ENCODE measurements at places on chromosomes 2 and 18.

DNA sequence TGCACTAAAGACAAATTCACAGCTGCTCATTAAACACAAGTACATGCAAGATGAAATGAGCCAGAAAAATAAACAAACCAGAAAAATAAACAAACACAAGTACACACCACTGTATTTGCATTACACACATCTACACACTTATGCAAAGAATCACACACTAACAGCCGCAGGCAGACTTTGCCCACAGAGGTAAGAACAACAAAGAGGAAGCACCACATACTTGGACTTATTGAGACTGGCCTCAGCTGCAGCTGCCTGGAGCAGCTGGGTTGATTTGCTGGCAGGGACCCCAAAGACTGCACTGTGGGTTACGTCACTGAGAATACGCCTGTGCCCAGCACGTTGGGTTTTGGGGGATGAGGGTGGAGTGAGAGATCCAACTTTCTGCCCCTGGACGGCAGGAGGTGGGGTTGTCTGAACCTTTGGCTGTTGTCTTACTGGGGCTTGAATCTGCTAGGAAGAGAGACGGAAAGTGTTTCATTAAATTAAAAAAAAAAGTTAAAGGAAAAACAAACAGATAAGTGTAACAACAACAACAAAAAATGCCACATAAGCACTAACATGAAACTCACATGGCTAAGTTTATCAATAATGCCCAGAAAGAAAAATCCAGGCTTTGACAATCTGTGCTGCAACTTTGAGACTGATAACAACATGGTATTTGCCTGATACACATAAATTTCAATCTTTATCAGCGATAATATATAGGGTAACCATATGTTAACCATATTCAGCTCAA is 71.9 kb upstream of the NFU1 start:
- no peak for DNase-seq

GRCh38 chr2:6919901-6920742 is 2.9 kb downstream of the RNF144A start:
- no peak for DNase-seq

GRCh38 chr2:249538-250042 is 14.2 kb downstream of the SH3YL1 start:
- DNase-seq = no peak

- DNase-seq = no peak
Observed at GRCh38 chr2:239441261-239442078, 40.6 kb upstream of the HDAC4 start.

- no peak for DNase-seq
Observed at GRCh38 chr2:222468346-222468745, 44.0 kb downstream of the SGPP2 start.

DNA sequence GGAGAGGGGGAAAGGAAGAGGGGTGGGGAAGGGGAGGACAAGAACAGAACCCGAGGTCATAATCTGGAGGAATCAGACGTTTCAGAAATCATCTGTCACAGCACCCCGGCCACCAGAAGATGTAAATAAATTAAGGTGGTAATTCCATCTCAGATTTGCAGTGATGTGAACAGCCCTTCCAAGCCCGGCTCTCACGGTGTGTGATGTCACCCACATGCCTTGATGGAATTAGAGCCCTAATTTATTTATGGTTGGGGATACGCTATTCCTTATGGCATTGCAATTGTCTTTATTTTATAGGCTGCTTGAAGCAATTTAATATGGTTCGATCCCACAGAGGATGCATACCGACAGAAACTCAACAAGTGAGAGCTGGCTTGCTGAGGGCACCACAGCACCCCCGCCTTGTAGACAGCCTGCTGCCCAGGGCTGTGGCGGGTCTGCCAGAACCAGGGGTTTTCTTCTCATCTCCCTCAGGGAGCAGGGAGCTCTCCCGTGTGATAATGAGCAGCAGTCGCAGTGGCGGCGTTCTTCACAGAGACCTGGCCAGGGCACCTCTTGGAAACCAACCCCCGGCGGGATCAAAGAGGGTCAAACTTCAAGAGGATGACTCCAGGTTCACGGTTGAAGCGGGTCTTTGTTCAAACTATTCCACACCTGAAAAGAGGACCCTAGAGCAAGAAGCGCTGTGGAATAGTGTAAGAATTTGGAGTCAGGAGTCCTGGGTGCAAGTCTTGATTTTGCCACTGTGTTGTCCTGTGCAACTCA is 40.5 kb upstream of the SIX2 start:
- no peak for DNase-seq

DNA sequence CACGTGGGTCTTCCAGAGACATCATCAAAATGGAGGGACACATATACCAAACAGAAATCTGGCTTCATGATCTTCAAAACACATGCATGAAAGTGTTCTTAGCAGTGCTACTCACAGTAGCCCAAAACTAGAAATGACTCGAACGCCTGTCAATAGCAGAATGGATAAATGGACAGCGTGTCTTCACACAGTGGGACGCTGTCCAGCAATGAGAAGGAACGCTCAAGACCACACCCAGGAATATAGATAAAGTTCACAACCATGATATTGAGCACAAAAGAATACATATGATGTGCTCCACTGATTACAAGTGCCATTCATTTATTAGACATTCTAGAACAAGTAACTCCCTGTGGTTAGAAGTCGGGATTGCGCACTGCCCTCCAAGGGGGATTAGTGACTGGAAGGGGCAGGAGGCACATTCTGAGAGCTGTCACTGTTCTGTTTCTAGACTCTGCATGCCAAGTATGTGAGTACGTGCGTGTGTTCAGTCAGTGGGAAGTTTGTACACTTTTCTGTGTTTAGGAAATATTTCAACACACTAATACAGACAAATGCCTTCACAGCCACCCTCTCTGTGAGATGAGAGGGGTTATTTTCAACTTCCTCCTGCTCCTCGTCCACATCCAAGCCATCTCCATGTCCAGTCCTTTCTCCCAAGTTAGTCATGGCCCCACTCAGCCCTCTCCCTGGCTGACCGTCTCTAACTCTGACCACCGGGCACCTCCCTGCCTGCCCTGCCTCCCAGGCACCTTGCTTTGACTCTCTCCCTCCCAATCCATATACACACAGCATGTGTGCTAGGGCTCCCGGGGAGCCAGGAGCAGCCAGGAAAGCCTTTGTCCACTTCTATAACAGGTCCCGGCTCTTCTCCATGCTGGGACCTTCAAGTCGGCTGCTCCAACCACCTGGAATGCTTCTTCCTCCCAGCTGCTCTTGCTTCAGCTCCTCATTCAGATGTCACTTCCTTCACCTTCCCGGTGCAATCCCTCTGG is 26.9 kb upstream of the TNS1 start:
- no peak for DNase-seq

- DNase-seq = no peak
Observed at GRCh38 chr2:201128933-201129505, 13.1 kb downstream of the CFLAR start.

GRCh38 chr2:210966330-210966729 is 409.9 kb downstream of the CPS1 start:
- DNase-seq = no peak

GRCh38 chr2:131557558-131558321 is 30.1 kb downstream of the CCDC74A start:
- no peak for DNase-seq

DNA sequence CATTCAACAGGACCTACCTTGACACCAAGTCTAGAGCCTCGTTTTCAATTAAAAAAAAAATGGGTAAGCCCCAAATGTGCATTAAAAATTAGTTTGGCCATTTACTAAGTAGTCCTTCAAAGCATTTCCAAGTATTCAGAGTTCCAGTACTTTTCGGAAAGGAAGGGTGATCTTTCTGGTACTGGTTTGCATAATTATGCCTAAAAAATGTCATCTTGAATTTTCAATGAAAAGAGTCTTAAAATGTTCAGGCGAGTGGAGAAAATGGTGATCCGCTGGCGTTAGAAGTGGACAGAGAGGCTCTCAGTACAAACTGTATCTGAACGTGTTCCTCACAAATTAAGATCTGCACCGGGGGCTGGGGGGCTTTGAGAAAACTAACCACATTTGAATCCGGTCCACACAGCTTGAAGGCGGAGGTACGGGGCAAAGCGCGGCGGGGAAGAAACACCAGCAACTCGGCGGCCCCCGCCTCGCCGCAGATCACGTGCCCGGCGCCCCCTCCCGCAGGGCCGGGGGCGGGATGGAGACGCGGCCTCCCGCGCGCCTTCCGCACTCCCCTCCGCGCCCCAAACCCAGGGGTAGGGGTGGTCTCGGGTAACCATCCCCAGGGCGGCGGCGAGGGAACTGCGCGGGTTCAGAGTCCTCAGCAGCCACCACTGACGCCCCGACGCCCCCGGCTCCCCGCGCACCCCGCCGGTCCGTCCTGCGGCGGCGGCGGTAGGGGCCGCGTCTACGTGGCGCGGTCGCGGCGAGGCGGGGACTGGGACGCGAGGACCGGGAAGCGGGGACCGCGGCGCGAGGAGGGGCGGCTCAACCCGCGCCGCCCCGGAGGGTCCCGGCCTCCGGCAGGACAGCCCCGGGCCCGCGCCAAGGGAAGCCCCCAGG is 564 bp downstream of the LPIN2 start:
- peak; percentile 59 for DNase-seq

- DNase-seq = no peak
Observed at GRCh38 chr2:120253021-120253882, 600 bp downstream of the RALB start.

DNA sequence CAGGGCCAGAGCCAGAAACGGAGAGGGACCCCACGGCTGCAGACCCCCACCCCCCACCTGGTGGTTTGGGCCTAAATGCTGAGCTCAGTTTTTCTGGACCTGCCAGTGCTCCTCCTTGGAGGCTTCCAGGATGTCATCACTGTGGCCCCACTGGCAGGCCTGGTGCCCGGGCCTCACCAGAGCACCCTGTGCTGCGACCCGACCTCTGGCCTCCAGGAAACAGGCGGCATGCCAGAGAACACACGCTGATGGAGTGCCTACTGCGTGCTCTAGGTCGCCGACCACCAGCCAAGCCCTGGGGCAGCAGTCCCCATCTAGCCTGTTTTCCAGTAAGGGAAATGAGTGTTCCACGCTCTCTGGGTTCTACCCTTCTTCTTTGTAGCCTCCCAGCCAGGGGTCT is 33.8 kb downstream of the HS6ST1 start:
- no peak for DNase-seq

DNA sequence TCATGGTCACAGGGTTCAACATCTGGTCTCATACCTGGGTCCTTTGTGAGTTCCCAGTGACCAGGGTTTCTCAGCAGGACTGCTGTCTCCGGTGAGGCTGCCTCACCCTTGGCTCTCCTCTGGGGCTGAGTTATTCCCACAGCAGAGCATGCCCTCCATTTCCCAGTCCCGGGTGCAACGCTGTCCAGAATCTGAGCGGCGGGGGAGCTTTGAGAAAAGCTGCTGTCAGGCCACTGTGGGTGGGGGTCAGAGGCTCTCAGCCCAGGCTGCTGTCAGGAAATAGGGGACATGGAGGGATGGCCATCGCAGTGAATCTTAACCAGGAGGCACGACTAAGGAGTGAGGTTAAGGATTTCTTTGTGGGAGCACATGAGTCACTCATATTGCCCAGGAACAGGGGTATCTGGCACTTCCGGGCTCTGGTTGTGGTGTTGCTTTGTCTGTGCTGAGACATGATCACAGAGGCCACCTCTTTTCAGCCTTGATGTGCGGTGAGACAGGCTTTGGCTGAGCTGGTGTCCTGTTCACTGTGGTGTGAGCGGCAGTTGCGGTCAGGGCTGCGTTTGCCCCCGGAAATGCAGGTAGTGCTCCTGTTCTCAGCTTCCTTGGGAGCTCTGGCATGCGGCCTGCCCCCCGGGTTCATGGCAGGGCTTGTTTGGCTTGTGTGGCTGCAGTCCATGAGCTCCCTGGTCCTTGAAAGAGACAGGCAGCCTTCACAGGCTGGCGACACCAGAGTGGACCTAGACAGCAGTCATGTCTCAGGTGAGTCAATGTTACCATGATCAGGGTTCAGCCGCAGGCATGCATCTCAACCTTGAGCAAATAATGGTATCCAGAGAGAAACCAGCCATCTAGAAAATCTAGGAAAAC is 310.7 kb upstream of the MYT1L start:
- no peak for DNase-seq

GRCh38 chr2:138503087-138503442 is 1.5 kb downstream of the SPOPL start:
- no peak for DNase-seq

GRCh38 chr2:33313039-33313438 is 163.4 kb upstream of the RASGRP3 start:
- DNase-seq = no peak

- DNase-seq = no peak
Observed at GRCh38 chr2:133605011-133605765, 36.9 kb upstream of the NCKAP5 start.

- no peak for DNase-seq
Observed at GRCh38 chr2:109032229-109032820, 43.3 kb upstream of the EDAR start.

DNA sequence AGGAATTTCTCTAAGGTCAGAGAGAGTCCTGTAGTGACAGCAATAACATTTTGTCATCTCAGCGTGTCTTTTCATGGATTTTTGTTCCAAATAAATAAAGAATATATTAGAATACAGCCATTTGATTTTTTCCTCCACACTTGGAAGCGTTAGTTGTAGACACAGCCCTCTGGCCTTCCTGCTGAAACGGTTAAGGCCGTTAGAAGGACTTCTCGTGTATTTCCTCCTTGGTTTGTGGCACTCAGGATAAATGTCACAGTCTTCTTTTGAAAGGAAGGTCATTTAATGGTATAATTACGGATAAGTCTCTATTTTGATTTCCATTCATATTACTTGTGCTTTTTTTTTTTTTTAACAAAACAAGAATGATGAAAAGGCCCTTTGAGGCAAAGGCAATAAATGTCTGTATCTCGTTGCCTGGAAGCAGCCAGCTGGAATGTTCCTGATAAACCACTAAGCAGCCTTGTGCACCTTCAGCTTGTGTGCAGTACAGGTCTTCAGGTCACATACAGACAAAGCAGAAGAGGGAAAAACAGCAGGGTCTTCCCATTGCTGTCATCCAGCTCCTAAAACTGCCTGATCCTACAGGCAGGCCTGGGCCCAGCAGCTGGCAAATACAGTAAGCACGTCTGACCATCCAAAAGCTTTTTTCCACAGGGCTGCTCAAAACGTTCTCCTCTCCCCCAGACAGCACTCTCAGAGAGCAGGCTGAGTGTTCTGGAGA is 14.4 kb downstream of the EFR3B start:
- no peak for DNase-seq

DNA sequence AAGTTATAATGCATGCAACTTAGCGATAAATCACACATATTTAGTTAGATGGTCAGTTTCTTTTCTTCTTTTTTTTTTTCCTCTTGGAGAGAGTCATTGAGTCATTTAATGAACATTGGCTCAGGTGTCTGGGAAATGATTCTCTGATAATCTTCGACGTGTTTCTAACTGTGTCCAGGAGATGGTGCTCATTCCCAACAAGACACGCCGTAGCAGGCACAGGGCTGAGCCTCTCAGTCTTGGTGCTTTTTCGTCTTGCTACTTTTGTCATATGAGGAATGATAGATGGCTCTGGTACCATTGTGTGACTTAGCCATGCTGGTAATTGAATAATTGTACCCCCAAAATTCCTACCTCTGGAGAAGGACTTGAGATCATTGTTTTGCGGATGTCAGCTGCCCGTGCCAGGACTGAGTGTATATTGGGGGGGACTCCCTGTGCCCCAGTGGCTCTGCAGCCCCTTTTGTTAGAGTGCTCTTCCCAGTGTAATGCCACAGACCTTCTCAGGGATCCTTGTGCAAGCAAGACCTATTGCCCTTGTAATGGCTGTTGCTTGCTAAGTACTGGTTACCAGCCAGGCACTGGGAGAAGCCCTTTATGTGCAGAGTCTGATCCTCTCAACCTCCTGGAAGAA is 107.6 kb upstream of the CYRIA start:
- no peak for DNase-seq

GRCh38 chr18:37398248-37398920 is 167.2 kb downstream of the CELF4 start:
- no peak for DNase-seq

GRCh38 chr2:35462226-35462998 is 893.2 kb upstream of the CRIM1 start:
- DNase-seq = no peak

Data from activated gamma-delta T cell (primary cell).